Stimulated activated CD4-positive, alpha-beta T cell treated with anti-CD3 and anti-CD28 coated beads, Interleukin-12 subunit alpha, Interleukin-12 subunit beta, amount 100 ng/mL, for 48 hours (primary cell): ENCODE measurements at places on chromosomes 16 and 17.

DNA sequence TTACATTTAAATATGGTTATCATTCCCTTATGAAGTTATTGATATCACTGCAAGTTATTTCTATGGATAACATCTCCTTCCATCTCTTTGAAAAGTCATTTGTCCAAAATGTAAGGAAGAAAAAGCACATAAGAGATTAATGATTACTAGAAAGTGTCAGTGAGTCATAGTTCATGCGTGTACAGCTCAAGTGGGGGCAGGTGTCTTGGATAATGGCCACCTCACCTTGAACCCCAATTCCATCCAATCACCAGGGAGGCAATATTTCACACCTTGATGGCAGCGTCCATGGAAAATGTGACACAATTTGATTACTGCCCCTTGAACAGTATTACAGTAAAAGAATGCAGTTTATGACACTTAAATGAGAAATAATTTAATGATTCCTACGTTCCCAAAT, 358.3 kb upstream of the SOX9 start:
- DNase-seq: no peak

DNA sequence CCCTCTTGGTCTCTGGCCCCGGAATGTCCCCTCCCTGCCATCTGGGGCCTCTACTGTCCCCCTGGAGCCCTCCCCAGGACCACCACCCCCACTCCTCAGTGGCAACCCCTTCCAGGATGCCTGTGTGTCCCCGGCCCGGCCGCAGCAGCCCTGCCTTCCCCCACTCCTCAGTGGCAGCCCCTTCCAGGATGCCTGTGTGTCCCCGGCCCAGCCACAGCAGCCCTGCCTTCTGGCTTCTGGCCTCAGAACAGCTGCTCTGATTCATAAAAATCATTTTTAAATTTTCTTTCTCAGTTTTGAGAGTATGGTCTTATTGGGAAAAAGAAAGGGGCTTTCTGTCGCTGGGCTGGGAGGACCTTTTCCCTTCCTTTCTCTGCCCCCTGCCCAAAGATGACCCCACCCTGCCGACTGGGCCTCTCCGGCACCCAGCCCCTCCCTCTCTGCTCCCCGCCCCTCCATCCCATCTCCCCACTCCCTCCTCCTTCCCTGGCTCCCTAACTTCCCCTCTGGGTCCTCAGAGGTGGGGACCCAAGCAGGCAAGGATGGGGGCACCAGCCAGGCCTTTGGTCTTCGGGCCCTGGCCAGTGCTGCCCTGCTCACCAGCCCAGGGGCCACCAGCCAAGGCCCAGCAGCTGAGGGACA, 40.5 kb downstream of the BAHCC1 start:
- DNase-seq: no peak

DNA sequence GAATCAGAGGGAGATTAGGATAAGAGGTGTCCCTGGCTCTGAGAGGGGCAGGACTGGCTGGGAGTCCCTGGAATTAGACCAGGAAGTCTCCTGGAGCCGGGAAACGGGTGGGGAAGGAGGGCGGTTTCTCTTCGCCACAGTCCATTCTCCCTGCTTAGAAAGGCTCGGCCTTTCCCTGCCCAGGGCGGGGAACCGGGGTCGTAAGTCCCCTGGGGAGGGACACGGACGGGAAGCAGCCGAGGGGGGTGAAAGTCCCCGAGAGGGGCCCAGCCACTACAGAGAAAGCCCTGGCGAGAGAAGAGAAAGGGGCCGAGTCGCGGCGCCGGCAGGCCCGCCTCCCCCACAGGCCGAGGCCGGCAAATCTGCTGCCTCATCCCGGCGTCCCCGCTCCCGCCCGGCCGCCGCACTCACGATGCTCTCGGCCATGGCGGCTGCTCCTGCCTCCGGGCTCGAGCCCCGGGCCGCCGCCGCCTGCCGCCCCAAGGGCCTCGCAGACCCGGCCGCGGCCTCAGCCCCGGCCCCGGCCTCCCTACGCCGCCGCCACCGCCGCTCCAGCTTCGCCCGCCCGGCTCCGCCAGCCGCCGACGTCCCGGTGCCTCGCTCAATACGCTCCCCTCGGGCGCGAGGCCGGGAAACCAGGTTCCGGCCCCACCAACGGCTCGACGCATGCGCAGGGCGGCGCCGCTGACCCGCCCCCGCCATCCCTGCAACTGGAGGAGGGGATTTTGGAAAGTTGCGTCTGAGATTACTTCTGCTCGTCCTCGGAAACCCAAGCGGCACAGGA, at the start of the genes NPLOC4 and TSPAN10:
TSS of gene NPLOC4 (minus strand) at position 608 of the 784 bp plus-strand sequence. CDS start at position 426, 182 bp downstream.
TSS of gene TSPAN10 (plus strand) at position 692 of the 784 bp plus-strand sequence. CDS start 5,217 bp downstream, outside the sequence.
- DNase-seq: peak; percentile 85

- no peak for DNase-seq
Observed at GRCh38 chr16:85515319-85515745, 97.8 kb upstream of the GSE1 start.

- DNase-seq: no peak
Observed at GRCh38 chr17:29158488-29159275, 21.5 kb downstream of the MYO18A start.

GRCh38 chr16:85899444-85899843, 482 bp downstream of the IRF8 start:
- DNase-seq: no peak

GRCh38 chr17:4313221-4314114, 49.7 kb upstream of the ANKFY1 start:
- DNase-seq: no peak

GRCh38 chr16:76121636-76122035, 155.6 kb upstream of the CNTNAP4 start:
- no peak for DNase-seq

DNA sequence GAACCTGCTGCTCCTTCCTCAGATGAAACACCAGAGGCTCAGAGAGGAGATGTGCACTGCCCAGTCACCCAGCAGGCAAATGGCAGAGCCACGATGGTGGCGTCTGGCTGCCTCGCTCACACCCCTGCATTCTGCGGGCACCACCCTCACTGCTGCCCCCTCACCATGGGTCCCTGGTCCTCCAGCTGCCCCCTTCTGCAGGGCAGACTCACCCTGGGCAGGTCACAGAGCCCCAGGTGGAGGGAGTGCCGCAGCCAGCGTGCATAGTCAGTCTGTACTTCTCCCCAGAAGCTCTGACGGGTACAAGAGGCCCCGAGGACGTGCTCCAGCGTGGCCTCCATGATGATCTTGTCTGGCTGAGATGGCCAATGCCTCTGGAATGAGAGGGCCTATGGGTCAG, 52.9 kb downstream of the RMI2 start:
- no peak for DNase-seq

GRCh38 chr16:58658796-58659211, 25.8 kb downstream of the SLC38A7 start:
- no peak for DNase-seq

DNA sequence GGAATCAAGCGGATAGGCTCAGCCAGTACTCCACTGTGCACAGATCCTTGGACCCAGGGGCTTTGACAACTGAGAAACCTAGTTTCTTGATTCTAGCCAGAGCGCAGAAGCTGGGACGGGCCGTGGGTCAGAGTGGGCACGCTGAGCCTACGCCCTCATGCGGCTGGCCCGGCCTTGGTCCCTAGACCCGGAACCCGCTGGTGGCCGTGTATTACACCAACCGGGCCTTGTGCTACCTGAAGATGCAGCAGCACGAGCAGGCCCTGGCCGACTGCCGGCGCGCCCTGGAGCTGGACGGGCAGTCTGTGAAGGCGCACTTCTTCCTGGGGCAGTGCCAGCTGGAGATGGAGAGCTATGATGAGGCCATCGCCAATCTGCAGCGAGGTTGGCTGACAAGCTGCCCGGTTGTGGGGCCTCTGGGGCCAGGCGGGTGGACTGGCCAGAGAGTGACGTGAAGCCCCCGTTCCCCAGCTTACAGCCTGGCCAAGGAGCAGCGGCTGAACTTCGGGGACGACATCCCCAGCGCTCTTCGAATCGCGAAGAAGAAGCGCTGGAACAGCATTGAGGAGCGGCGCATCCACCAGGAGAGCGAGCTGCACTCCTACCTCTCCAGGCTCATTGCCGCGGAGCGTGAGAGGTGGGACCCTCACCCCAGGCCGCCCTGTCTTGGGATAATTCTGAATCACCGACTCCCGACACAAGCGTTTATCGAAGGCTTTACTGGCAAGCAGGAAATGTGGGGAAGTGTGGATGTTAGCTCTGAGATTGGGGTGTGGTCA, 946 bp downstream of the STUB1 start:
- no peak for DNase-seq

GRCh38 chr16:79008036-79008868, 592.3 kb downstream of the MAF start:
- DNase-seq: peak; percentile 23

DNA sequence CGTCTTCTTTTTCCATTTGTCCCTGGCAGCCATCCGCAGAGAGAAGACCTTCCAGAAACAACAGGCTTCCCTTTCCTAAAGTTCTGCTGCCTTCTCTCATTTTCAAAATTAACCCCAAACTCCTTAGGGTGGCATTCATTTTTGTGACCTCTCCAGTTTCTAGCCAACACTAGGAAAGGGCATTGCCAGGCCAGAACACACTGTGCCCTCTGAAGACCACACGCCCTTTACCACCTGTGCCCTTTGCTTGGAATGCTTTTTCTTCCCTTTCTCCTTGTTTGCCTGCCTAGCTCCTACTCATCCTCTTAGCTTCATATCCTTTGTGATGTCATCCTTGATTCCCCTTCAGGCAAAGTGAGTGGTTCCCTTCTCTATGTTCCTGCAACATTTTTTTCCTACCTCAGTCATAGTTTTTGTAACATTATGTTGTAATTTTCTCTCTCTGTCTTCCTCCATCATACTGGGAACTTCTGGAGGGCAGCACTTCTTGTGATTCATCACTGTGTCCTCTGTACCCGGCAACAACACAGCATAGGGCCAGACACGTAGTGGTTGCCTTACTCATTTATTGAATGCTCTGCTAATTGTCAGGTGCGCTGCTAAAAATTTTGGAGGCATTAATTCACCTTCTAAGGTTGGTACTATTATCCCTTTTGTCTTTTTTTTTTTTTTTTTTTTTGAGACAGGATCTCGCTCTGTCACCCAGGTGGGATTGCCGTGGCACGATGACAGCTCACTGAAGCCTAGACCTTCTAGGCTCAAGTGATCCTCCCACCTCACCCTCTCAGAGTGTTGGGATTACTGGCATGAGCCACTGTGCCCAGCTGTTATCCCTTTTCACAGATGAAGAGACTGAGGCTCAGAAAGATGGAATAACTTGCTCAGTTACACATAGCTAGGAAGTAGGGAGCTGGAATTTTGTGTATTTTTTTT, 1.0 kb downstream of the KAT8 start:
- DNase-seq: no peak

GRCh38 chr17:20224379-20224778, 215.2 kb downstream of the SPECC1 start:
- DNase-seq: no peak

DNA sequence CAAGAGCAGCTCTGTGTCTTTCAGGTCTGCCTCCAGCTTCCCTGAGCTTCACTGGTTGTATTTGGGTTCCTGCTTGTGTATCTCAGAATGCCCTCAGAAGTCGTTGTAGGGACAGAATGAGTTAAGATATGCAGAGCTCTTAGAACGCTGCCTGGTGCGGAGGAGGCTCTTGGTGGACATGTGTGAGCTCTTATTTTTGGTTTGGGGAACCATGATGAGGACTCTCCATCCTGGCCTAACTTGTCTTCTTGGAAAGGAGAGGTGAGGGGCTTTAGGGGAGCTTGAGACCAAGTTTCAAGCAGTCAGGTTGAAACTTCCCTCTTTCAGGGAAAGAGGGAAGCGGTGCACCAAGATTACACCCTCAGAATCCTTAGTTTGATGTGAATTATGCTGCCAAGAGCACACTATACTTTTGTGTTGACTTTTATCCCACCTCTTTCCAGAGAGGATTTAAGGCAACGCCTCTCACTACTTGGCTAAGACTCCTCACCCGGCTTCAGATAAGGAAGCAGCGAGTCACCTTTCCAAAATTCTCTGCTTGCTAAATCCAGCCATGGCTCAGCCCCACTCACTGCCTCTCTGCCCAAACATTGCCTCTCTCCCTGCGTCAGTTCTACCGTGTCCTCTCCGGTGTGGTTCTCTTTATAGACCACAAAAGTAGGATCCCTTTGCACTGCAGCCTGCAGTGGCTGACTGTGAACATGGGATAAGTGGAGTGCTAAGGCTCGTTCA, 12.7 kb downstream of the CDK5RAP3 start:
- no peak for DNase-seq

DNA sequence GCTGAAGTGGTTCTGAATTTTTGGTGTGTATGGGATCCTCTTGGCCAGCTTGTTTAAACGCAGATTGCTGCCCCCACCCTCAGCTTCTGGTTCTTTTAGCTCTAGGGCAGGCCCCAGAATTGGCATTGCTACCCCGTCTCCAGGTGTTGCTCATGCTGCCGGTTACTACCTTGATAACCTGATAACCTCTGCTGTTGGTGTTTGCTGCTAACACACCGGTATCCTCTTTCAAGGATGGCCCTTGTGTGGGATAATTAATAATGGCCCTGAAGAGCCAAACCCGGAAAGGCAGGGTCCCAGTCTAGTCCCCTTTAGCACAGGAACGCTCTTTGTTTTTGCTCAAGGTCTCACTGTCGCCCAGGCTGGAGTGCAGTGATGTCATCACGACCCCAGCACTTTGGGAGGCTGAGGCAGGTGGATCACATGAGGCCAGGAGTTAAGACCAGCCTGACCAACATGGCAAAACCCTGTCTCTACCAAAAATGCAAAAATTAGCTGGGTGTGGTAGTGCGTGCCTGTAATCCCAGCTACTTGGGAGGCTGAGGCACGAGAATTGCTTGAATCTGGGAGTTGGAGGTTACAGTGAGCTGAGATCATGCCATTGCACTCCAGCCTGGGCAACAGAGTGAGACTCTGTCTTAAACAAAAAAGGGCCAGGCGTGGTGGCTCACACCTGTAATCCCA, 1.3 kb upstream of the ST3GAL2 start:
- DNase-seq: no peak

- no peak for DNase-seq
Observed at GRCh38 chr16:8519179-8519578, 71.1 kb downstream of the TMEM114 start.

DNA sequence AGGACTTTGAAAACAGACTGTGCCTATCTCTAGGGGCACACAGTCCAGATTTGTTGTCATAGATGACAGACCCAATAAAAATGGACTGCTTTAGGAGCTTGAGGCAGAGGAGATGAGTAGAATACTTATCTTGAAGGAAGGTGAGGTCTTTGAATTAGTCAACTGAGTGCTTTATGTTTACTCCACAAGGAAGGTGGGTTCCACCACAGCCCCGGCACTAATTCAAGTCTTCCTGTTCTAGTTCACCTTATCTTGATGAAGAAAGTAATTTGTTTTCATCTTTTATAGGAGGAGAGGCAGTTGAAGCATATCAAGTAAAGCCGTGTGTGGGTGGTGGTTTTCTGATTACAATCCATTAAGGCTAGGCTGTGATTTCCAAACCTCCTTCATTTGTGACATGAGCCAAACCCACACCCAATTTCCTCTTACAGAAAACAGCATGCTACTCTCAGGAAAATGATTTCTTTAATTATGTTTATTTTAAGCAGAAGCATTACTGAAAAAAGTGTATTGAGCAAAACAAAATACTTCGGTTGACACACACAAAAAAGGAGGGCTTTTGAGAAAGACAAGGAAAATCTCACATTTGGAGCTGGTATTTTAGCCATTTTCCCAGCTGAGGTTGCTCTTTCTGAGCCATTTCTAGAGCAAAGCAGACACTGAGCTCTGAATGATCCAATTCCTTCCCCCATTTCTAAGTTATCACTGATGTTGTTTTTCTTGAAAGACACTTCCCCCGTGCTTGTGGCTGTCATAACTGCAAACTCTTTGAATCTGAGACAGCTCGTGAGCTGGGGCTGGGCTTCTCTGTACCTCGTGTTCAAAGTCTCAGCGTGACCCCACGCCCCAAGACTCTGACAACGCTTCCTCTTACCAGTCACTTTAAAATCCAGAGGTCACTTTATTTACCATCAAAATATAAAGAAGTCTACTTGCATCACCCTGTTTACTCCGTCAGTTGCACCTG, 35.4 kb downstream of the CDRT15 start:
- no peak for DNase-seq
